ENCODE measurements at places on chromosomes 7 and 10.

DNA sequence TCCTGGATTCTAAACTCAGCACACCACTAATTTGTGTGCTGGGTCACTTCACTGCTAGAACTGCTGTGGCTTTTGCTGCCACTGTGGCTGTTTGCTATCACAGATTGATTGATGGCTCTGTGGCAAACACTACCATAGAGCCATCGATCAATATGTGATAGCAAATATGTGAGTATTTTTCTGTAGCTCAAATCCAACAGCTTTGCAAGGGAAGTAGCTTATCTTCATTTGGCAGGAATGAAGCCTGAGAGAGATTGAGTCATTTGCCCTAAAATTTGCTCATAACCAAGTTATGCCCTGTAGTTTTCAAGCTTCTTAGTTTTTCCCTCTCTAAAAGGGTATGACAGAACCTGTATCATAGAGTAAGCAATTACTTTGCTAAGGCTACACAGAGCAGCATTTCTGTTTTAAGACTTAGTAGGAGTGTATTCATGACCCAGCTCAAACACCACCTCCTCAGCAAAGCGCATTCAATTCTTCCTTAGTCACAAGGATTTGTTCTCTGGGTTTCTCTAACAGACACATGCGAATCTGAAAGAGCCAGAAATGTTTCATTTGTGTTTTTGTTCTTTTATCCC, 43.1 kb downstream of the MINPP1 start:
- DNase-seq = no peak

DNA sequence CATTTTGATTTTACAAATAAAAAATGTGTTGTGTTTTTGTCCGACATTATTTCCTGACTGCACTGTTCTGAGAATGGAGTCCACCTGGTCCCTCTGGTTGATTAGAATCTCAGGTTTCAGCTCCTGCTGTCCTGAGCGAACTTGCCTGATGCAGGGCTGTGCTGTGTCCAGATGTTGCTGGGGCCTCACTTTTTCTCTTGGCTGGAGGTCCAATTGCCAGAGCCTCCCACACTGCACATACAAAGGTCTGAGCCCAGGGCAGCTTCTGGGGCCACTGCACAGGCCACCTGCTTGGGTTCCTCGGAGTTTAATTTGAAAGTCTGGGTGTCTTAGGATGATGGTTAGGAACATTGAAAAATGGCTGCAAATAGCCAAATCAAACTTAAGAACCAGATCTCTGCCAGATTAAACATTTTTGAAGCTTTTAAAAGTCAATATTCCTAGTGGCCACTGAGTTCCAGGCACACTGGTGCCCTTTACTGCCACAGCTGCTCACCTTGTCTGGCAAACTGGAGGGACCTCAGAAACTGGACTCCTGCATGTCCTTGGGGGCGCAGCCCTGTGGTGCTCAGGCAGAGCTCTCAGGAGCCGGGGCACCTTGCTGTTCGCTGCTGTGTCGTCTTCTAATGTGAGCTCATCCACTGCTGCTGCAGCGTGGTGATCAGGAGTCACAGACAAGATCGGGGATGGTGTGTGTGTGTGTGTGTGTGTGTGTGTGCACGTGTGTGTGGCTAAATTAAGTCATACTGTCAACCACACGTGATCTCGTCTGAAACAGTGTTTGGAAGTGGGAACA, 75.0 kb downstream of the WDR37 start:
- no peak for DNase-seq

GRCh38 chr10:71434760-71435394, 38.2 kb downstream of the CDH23 start:
- DNase-seq = no peak

GRCh38 chr7:17042211-17042610, 160.4 kb upstream of the AGR3 start:
- DNase-seq = no peak

GRCh38 chr7:100641860-100642533, 645 bp upstream of the TFR2 start:
- no peak for DNase-seq
